ENCODE measurements at places on chromosomes 4 and X. TPM values are rescaled to one million over a fixed set of nuclear protein-coding genes. Genes with fewer than 3 reads are reported as not detected.

TCEAL9 gene
- 81.3 TPM for total RNA-seq

GRCh38 chr4:113694008-113694407 is 67.5 kb downstream of the CAMK2D start:
- DNase-seq, result no peak

- DNase-seq, result no peak
These were observed 47.7 kb downstream of the MANBA start for GRCh38 chr4:102713096-102713495.

CAMK2D gene
- total RNA-seq, result 92.6 TPM

ZCCHC12 gene
- 0.39 TPM for total RNA-seq

Data from skin of body (tissue), 3 donors.